ENCODE measurements at places on chromosomes 7 and 10.

DNA sequence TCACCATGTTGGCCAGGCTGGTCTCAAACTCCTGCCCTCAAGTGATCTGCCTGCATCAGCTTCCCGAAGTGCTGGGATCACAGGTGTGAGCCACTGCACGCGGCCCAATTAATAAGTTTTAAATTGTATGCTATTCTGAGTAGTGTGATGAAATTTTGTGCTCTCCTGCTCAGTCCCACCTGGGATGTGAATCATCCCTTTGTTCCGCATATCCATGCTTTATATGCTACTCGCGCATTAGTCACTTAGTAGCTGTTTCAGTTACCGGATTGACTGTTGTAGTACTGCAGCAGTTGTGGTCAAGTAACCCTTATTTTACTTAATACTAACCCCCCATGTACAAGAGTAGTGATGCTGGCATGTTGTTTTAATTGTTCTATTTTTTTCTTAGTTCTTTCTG lies 47.3 kb upstream of the OIT3 start:
- peak; percentile 71 for DNase-seq

DNA sequence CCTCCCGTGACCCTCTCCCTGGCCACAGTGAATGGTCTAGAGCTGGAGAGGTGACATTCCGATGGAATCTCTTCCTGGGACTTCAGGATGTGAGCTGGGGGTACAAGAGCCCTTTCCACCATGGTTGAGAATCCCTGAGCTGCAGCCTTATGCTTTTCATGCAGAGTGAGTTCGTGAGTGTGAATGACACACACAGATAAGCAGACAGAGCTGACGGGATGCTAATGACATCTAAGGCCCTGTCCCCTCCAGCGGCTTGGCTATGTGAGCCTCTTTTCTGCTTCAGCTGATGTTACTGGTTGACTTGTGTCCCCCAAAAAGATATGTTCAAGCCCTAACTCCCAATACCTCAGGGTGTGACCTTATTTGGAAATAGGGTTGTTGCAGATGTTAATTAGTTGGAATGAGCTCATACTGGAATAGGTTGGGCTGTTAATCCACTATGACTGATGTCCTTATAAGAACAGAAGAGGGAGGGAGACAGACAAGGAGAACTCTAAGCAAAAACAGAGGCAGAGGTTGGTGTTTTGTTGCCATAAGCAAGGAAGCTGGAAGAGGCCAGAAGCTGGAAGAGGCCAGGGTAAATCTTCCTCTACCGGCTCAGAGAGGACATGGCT lies 111.1 kb upstream of the AFAP1L2 start:
- DNase-seq: no peak

DNA sequence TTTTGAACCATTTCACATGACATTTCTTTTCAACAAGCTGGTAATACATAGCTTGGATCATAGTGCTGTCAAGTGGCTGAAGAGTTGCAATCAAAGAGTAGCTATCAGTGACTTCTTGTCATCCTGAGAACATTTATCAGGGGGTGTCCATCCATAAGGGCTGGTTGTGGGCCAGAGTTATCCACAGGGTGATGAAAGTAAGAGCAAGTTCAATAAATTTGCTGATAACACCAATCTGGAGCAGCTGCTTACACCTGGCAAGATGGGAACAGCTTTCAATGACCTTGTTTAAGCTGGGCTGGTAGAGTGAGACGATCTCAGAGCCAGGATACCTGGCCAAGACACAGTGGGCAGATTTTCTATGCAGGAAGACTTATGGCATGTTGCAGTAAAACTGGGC lies 96.3 kb upstream of the IMMP2L start:
- no peak for DNase-seq

- no peak for DNase-seq
These were observed 64.1 kb downstream of the MICU1 start for GRCh38 chr10:72561745-72562166.

- DNase-seq: no peak
These were observed 19.2 kb upstream of the ZNF32 start for GRCh38 chr10:43667761-43668386.

DNA sequence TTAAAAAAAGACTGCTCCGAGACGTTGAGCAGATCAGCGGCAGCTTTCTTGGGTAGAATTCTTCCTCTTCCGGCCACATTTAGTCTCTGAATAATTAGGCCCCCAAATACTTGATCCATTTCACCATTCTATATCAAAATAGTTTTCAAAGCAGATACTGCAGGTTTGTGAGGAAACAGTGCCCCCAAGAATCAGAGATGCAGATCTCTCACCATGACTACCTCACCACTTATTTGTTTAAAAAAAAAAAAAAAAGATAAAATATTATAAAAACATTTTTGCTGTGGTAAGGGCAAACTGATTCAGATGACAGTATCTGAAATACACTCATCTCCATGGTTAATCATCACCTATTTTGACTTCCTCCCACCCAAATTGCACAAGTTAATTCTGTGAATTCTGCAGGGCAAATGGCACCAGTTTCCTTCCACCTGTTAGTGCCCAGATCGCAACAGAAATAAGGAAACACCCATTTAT lies 210.4 kb downstream of the FAM107B start:
- DNase-seq: peak; percentile 47

DNA sequence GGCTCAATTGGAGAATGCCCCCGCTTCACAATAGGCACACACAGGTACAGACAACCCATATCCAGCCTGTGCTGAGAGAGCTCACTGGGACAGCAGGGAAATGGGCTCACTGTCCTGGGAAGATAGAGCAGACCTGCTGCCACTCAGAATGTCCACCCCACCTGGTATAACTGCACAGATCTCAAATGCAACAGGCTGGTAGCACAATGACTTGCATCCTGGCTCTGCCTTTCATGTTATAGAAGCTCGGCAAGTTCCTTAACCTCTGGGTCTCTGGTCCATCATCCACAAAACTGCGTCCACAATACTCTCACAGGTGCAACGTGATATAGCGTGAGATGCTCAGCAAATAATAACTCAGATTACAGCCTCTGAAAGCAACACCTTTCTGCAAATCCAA lies 295.4 kb downstream of the GRID1 start:
- DNase-seq: no peak

- DNase-seq: no peak
These were observed 9.5 kb downstream of the ZFAND2A start for GRCh38 chr7:1150400-1151002.

DNA sequence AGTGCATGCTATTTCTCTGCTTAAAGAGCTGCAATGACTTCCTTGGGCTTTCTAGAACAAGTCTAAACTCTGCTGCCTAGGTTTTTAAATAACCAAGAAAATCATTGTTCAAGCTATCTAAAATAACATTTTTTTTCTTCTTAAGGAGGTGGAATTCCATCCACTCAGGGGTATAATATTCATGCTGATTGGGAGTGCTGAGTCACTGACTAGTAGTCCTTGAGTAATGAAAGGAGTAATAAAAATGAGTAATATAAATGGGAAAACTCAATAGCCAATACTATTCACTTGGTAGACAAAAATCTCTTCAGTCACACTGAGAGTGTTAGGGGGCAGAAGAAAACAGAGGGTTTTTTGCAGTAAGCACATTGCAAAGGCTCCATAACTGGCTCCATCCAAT lies 72.0 kb downstream of the GFRA1 start:
- peak; percentile 23 for DNase-seq

GRCh38 chr10:95691281-95691680 lies 2.4 kb downstream of the TCTN3 start:
- no peak for DNase-seq

GRCh38 chr10:58714409-58714808 lies 201.7 kb downstream of the BICC1 start:
- DNase-seq: no peak

DNA sequence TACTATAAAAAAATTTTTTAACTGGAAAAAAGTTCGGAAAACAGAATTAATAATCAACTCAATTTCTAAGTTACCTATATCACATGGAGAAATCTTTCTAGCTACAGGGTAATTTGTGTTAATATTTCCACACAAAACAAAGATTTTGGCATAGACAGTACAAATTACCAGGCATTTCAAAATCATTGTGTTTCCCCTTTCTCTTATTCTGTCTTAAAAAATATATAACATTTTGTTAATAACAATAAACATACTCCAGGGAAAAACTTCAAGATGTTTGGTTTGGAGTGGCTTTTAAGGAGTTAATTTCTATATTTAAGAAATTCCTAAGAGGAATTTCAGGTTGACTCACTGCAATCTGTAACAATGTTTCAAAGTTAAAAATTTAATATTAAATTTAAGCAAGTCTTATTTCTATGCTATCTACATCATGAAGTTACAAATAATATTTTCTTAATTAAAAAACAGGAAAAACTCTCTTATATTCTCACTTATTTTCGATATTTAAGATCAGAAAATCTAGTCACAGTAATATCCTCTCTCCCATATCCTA lies 132.6 kb downstream of the NRBF2 start:
- DNase-seq: no peak

Data from ACHN (cell line).